ENCODE measurements at places on chromosomes 6 and 20.

GRCh38 chr6:156336089-156336488 lies 441.1 kb upstream of the ARID1B start:
- no peak for DNase-seq

- no peak for DNase-seq
Measured at GRCh38 chr6:164792666-164793065, 516.7 kb downstream of the C6orf118 start.

DNA sequence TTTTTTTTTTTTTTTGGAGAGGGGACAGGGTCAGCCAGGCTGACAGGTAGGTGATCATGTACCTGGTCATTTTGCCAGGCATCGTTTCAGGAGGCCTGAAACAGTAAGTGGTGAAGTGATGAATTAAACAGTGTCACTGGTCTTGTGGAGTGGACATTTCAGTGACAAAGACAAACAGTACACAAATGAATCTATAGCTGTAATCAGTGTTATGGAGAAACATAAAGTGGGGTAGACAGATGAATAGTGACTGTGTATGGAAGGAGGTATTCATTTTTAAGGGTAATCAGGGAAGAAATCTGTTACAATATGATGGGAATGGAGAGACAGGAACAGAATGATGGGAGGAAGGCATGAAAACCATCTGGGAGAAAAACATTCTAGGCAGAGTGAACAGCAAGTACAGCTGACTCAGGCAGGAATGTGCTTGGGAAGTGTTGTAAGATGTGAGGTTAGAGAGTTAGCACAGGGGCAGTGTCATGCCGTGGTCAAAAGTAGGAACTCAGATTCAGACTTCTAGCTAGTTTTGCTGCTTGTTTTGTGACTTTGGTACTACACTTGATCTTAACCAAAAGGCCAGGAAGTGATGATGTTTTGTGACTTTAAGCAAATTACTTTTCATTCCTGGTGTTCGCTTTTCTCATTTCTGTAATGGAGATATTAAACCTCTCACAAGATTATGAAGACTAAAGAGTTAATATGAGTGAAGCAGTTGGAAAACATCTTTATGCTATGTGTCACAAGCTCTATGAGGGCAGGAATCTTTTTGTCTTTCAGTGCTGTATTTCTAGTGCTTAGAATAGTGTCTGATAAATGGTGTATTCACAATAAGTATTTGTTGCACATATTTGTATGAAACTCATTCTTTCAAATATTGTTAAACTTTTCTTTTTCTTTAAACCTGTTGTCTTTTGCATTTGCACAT lies 43.4 kb downstream of the QKI start:
- DNase-seq = no peak

DNA sequence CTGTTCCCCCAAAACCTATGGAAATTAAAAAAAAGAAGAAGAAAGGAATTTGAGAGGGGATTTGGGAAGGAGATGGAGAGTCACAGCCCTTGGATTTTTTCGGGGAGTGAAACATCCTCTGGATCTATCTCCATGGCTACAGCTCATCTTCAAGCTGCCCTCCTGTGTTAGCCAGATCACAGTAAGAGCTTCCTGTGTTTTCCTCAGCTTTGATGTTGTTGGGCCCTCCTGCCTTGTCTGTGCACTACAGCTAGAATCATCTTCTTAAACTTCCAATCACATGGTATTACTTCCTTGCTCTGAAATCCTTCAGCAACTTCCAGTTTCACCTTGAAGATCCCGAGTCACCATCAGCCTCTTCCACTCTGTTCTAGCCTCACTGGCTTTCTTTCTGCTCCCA lies 207.8 kb upstream of the ZFP64 start:
- DNase-seq = no peak

- DNase-seq = no peak
Measured at GRCh38 chr6:159110748-159111147, 58.5 kb upstream of the FNDC1 start.

DNA sequence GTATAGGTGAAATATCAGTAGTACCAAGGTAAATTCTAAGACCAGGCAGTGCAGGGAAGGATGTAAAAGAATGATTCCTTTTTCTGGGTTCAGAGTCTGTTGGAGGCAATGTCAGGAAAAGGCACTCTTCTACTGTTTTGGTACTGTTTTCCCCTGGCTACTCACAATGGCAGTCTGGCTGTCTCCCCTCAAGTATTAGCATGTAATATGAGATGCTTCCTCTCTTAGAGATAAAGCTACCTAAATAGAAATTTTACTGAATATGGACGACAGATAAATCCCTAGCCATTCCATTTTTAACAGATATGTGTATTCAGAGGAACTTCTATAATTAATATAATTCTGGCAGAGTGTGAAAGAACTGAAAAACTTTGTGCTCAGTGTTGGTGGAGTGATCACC lies 3.5 kb downstream of the RNF8 start:
- DNase-seq = no peak

GRCh38 chr20:36604952-36605398 lies 604 bp upstream of the RAB5IF start:
- DNase-seq = peak; percentile 74

- DNase-seq = no peak
Measured at GRCh38 chr6:155461556-155461955, 5.9 kb upstream of the NOX3 start.

GRCh38 chr6:56796196-56796532 lies 153.5 kb upstream of the DST start:
- no peak for DNase-seq

- no peak for DNase-seq
Measured at GRCh38 chr20:36543184-36544133, 2.1 kb downstream of the MYL9 start.

DNA sequence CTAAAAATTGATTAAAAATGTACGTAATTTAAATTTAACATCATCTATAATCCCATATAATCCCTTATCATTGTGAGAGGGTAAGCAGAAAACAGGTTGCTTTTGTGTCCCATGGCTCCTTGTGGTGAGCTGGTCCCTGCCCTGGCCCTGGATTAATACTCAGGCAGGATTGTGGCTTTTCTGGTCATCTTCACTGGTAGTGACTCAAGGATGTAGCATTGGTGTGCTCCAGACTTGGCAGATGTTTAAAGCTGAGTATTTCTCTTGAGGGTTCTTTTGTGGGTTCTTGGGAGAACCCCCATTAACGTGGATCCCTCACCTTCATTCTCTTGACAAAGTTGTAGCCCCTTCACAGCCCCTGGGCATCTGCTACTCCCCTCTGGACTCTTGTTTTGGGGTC lies 39.3 kb downstream of the SNRNP48 start:
- DNase-seq = no peak

GRCh38 chr20:62925420-62926228 lies 681 bp downstream of the DIDO1 start:
- peak; percentile 44 for DNase-seq

GRCh38 chr20:61933951-61934715 lies 131.5 kb downstream of the TAF4 start:
- no peak for DNase-seq

- DNase-seq = peak; percentile 45
Measured at GRCh38 chr20:48523191-48523995, 304.4 kb downstream of the PREX1 start.

DNA sequence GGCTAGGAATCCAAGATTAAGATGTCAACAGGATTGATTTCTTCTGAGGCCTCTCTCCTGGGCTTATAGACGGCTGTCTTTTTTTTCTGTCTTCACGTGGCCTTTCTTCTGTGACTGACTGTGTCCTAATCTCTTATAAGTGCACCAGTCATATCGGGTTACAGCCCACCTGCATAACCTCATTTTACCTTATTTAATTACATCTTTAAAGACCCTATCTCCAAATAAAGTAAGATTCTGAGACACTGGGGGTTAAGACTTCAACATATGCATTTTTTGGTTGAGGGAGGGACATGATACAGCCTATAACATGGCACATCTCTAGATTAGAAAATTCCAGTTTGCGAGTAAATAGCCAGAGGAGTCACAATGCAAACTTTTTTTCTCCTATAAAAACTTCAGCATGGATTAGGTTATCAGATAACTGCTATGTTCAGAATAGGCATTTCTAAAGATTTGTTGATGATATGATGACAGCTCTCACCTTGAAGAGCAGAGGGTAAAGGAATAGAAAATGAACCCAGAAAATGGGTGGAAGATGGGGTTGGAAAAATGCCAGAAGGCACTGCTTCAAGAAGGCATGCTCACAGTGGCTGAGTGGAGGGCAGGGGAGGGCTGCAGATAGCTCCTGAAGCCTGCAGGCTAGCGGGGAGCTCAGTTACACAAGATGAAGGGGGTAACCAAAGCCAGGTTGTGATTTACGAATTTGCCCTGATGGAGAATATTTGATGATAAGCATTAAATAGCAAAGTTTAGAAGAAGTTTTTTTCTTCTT lies 8.7 kb upstream of the PDE7B start:
- no peak for DNase-seq

DNA sequence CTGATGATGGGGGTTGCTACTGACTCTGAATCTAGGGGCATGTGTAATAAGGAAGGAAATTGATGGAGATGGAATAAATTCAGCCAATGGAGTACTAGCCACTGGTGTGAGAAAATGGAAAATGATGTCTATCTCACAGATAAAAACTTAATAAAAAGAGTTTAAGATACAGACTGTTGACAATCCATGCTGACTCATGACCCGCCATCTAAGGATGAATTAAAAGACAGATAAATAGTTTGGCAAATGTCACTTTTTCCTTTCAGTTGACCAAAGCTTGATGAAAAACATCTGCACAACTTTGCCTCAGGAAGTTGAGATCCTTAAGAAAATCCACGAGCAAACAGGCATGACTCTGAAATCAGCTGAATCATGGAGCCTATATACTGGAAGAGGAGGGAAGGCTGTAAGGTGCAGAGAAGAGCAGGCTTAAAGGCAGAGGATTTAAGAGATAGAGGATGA lies 82.6 kb upstream of the BMP5 start:
- no peak for DNase-seq

- DNase-seq = no peak
Measured at GRCh38 chr6:150695652-150696051, 96.0 kb downstream of the PLEKHG1 start.

DNA sequence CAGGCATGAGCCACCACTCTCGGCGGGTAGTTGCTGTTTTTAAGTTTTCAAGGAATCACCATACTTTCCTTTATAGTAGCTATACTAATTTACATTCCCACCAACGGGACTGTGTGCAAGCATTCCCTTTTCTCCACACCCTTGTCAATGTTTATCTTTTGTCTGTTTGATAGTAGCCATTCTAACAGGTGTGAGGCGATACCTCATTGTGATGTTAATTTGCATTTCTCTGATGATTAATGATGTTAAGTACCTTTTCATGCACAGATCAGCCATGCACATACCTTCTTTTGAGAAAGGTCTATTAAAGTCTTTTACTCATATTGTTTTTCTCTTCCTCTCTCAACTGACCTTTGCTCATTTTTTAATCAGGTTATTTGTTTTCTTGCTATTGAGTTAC lies 43.0 kb upstream of the CCND3 start:
- no peak for DNase-seq
